NCI-H774 (cell line): ENCODE measurements at places on chromosomes 4 and X.

- no peak for DNase-seq
These were observed 74.4 kb downstream of the TMA16 start for GRCh38 chr4:163568843-163569242.

- peak; percentile 83 for DNase-seq
These were observed 108.4 kb downstream of the DOCK11 start for GRCh38 chrX:118603981-118604380.

DNA sequence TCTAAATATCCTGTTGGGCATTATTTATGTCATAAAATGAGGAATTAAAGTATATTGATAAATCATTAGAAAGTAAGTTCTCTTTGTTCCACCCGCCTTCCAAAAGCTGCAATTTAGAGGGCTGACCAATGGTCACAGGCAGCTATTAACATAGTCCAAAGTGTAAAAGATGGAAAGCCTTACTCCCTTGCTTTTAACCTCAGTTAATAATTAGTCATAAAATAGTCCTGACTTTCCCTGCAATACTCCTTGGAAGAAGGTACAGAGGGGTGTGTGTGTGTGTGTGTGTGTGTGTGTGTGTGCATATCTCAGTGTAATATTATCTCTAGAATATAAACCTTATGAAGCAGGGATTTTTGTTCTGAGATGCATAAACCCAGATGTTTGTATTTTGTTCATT, 275.4 kb downstream of the FAT4 start:
- no peak for DNase-seq

DNA sequence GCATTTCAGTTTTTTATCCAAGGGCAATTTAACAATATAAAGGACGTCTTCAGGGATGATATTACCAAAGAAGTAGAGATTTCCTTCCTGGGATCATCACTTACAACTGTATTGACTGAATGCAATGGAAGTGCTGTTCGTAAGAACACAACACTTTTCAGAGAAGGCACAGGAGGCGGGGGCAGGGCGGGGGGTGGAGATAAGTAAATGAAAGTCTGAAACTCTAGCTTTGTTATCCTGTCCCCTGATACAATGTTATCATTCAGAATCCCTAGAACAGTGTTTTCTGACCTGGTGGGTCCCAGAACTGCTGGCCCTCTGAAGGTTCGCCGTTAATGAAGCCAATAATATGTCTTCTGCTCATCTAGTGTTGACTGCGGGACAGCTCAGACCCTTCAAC, 124.6 kb downstream of the NSUN7 start:
- no peak for DNase-seq

DNA sequence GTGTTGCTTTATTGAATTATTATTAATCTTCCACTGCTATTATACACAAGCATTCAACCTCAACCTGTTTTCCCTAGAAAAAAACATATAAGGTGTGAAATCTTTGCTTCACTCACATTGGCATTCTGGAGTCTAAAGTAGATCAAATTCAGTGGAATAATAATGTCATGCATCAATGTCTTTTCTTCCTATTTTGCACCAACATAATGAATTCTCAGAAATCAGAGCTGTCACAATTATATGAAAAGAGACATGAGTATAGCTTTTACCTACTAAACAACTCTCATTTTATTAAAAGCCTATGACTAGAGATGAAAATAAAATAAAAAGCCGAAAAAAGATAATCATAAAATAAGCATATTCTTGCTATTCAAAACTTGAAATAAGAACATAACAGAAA, 96.3 kb upstream of the QRFPR start:
- no peak for DNase-seq

GRCh38 chr4:113699772-113700171, 61.8 kb downstream of the CAMK2D start:
- no peak for DNase-seq

- no peak for DNase-seq
These were observed 96.2 kb upstream of the ATP6AP2 start for GRCh38 chrX:40484408-40485091.

- no peak for DNase-seq
These were observed 177.5 kb downstream of the NAA11 start for GRCh38 chr4:79148369-79148768.

GRCh38 chrX:72243472-72243871, 4.6 kb upstream of the ERCC6L start:
- DNase-seq = no peak

DNA sequence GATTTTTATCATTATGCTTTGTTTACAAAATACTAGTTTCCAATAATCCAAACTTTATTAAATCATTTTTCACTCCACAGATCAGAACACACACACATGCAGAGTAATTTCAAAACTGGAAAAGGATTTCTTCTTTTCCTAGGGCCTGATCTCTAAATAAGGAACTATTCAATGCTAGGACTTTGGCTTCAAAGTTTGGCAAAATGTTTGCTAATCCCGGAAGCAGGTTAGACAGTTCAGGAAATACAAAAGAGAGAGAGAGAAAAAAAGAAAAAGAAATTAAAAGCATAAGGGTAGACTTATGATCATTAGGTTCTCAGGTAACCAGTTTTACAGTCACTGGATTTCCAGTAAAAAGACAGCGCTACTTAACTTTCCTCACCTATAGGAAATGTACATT, 211.0 kb downstream of the DCLK2 start:
- DNase-seq = no peak

DNA sequence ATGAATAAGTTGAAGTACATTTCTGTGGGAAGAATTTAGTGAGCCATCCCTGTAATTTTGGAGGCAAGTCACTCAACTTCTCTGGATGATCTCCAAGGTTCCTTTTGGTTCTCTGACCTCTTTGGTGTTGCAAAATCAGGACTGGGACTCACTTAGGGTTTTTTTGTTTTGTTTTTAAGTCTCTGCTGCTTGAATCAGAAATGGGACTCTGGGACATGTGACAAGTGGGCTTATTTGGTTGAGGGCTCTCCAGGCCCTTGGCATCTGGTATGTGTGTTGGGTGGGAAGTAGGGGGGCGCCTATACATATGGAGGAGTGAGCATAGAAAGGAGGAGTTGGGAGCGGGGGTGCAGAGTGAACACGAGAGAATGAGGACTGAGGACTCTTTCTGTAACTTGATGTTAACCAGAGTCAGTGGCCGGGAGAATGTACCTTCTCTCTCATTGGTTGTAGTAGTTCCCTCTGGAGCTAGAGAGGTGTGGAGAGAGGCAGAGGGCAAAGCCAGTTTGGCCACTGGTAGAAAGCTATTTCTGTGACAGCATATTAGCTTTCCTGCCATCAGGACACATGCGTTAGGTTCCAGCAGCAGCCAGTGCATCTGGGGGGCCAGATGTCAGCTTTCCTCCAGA, 1.9 kb downstream of the ARHGAP10 start:
- DNase-seq = no peak

- DNase-seq = no peak
These were observed 6.0 kb upstream of the PDGFC start for GRCh38 chr4:156977435-156978160.

- DNase-seq = no peak
These were observed 536.3 kb downstream of the INPP4B start for GRCh38 chr4:142309772-142310171.

DNA sequence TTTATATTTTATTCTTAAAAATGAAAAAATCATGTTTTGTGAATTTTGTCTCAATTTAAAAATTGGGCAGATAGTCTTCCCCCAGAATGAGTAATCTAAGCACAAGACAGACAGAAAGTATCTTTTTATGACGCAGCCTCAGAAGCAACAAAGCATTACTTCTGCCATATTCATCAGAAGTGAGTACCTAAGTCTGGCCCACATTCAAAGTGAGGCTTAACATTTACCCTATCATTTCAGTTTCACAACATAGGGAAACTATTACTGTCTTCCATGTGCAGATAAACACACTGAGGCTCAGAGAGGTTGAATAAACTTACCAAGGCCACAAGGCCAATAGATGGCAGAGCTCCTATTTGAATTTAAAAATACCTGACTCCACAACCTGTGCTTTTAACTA, 4.4 kb upstream of the PRDX4 start:
- DNase-seq = no peak

DNA sequence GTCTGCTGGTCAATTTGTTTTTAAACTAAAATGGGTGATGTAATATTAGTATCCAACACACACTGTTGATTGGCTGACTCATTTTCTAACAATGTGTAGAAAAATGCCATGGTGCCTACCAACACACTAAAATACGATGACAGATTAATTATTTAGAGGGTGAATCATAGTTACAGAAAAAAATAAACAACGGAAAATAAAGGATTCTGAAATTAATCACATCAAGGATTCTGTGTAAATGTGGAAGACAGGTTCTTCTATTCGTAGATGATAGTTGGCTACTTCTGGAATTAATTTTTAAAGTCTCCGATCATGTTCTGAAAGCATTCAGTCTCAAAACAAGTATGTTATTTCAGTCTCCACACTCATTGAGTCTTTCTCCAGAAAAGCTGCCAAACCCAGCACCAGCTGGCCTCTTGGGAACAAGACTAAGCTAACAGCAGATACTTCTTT, 8.2 kb upstream of the IQCM start:
- no peak for DNase-seq

- peak; percentile 62 for DNase-seq
These were observed 119.4 kb upstream of the C1GALT1C1 start for GRCh38 chrX:120749141-120749846.

- DNase-seq = no peak
These were observed 86.3 kb downstream of the RTL9 start for GRCh38 chrX:110444996-110445395.

- DNase-seq = no peak
These were observed 58.7 kb upstream of the EMCN start for GRCh38 chr4:100576570-100576969.

DNA sequence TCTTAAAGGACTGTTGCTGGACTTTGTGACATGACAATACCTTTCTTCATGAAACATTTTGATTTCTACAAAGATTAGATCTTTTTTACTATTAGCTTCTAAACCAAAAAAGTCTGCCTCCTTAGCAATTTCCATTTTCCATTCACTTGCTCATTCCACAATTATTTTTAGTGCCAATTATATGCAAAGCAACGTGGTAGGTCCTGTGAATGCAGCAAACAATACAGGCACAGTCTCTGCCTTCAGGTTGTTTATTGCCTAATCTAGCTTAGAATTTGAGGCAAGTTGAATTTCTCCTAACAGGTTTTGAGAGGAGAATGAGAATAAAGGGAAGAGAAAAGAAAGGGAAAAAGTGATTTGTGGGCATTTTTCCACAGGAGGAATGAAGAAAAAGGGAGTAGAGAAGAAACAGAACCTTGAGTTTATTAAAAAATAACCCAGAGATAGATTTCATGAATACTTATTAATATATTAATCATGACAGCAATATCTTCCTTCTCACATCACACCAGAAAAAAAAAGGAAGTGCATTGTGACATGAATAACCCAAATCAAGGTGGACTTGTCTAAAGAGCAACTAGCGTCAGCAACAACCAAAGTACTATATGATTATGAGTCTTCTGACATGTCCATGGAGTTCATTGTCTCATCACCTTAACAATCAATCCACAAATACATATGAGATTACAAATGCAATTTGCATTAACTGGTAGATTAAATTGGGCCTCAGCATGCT, 16.3 kb upstream of the FRYL start:
- DNase-seq = no peak

DNA sequence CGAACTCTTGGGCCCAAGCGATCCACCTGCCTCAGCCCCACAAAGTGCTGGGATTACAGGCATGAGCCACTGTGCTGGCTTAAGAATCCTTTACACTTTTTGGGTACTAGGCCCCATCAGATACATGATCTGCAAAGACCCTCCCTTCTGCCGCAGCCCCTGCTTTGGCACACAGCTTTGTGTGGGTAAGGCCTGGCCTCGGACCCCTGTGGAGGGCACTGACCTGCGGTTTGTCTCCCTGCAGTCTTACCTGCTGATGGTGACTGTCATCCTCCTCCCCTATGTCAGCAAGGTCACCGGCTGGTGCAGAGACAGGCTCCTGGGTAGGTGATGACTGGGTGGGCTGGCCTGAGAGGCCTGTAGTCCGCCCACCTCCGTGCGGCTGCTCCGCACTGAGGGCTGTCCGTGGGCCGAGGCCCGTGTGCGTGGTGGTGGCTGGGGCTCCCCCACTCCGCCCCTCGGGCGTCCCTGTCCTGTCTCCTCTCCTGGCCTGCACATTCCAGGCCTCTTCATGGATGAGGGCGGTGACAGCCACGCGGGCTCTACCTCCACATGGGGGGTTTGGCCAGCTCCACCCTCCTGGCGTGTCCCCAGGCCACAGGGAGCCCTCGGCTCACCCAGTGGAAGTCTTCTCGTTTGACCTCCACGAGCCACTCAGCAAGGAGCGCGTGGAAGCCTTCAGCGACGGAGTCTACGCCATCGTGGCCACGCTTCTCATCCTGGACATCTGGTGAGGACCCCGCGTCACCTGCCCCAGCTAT, 18.0 kb downstream of the DGKQ start:
- DNase-seq = no peak

DNA sequence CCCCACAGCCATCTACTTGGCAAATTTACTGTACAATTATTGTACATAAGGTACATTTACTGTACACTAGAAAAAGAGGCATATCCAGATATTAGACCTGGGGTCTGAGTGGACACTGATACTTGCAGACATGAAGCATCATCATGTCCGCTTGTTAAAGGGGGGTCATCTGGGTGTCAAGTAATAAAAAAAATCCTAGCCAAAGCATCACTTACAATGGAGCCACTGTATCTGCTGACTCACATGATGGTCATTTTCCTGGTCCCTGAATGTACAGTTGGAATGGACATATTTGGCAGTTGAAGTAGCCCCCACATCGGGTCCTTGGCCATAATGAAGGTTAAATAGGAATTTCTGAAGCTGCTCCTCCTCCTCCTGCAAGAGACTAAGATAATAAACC, 228.8 kb downstream of the THOC2 start:
- DNase-seq = no peak

GRCh38 chrX:109533005-109533404, 3.6 kb upstream of the NXT2 start:
- no peak for DNase-seq

DNA sequence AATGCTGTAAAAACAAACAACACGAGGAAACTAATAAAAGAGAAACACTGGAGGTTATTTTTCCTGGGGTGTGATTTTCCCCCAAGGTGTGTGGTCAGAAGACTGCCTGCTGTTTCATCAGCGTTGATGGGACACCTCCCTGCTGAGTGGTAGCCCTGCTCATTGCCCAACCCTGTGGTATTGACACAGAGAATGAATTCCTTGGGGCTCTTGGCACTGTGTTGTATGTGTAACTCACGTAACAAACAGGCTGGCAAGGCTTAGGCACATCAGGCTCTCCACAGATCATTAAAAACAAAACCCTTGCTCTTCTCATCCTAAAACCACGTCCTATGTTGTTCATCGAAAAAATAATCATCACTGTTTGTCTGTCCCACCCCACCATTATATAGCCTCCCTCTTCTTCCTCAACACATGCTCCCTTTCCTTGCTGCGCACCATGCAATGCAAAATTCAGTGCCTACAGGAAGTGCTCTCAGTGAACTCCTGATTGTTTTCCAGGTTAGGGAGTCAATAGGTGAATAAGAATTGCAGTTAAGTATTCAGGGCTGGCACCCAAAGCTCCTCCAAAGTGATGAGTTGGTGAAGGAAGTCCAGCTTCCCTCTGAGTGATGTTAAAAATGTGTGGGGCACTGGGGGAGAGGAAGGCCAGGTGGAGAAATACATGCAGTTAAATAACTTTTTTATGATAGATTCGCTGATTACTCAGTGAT, 11.4 kb upstream of the PUDP start:
- no peak for DNase-seq
